Temporal lobe (tissue), 4 donors: ENCODE measurements at places on chromosomes 13 and 19. TPM values are rescaled to one million over a fixed set of nuclear protein-coding genes. Genes with fewer than 3 reads are reported as not detected.

Gene CBLC
- not detected for total RNA-seq

Gene SLC17A7
- 33.4 TPM for total RNA-seq

Gene PTPRH
- total RNA-seq: not detected

Gene CABP5
- total RNA-seq: not detected

Gene ZNF526
- total RNA-seq: 3.7 TPM

Gene DEDD2
- 15.0 TPM for total RNA-seq

Gene KXD1
- 20.9 TPM for total RNA-seq

Gene RDH8
- not detected for total RNA-seq

Gene TEKTIP1
- not detected for total RNA-seq

Gene NLRP7
- not detected for total RNA-seq

Gene ACTN4
- total RNA-seq: 51.9 TPM

Gene FFAR2
- not detected for total RNA-seq

Gene F7
- 0.49 TPM for total RNA-seq

Gene ZNF525
- 17.0 TPM for total RNA-seq

Gene INSR
- 65.4 TPM for total RNA-seq

Gene PABPC3
- 0.25 TPM for total RNA-seq

Gene DCLK1
- total RNA-seq: 256 TPM

Gene ZGLP1
- total RNA-seq: 2.7 TPM

Gene SBK3
- total RNA-seq: not detected

Gene LRRC8E
- under 0.01 TPM for total RNA-seq

Gene NCR1
- total RNA-seq: not detected

Gene ZNF665
- 2.7 TPM for total RNA-seq

Gene STOML3
- 0.25 TPM for total RNA-seq

Gene SULT2B1
- not detected for total RNA-seq

Gene NDUFS7
- total RNA-seq: 21.4 TPM

Gene RGS9BP
- total RNA-seq: 0.49 TPM

Gene IL11
- under 0.01 TPM for total RNA-seq

Gene CACNG6
- 0.49 TPM for total RNA-seq

Gene RNF225
- total RNA-seq: not detected

Gene TMPRSS9
- 0.25 TPM for total RNA-seq

Gene PTGIR
- total RNA-seq: 0.25 TPM

Gene ELANE
- total RNA-seq: 1.2 TPM

Gene LAIR1
- total RNA-seq: 0.98 TPM

Gene LPAR6
- total RNA-seq: 8.4 TPM

Gene ZNF865
- 2.7 TPM for total RNA-seq

Gene NAA16
- total RNA-seq: 35.7 TPM

Gene ZNF584
- 14.3 TPM for total RNA-seq

Gene FCAR
- total RNA-seq: 0.98 TPM

Gene PLA2G4C
- 6.6 TPM for total RNA-seq

Gene NBEA
- 231 TPM for total RNA-seq

Gene ADGRE3
- total RNA-seq: not detected

Gene C1QTNF9
- not detected for total RNA-seq

Gene GZMM
- not detected for total RNA-seq

Gene KL
- total RNA-seq: 0.49 TPM

Gene LRRC63
- total RNA-seq: 1.7 TPM

Gene CYP2S1
- under 0.01 TPM for total RNA-seq

Gene MISP
- total RNA-seq: under 0.01 TPM

Gene CD70
- not detected for total RNA-seq

Gene PRR36
- 7.4 TPM for total RNA-seq

Gene APC2
- total RNA-seq: 193 TPM

Gene SYNGR4
- total RNA-seq: not detected

Gene MBD3L3
- not detected for total RNA-seq

Gene SYMPK
- 21.4 TPM for total RNA-seq

Gene UHRF1
- 4.7 TPM for total RNA-seq

Gene SPACA4
- total RNA-seq: not detected

Gene NLRP11
- not detected for total RNA-seq

Gene ZNF417
- 34.7 TPM for total RNA-seq

Gene APOE
- 73.5 TPM for total RNA-seq
